ENCODE measurements at places on chromosomes 12 and 14. TPM values are rescaled to one million over a fixed set of nuclear protein-coding genes. Genes with fewer than 3 reads are reported as not detected.
A peak's percentile ranks its signal among the peaks of the same experiment; 100 is the strongest.

The EIF2S1 gene
- 135 TPM for total RNA-seq

The ANKRD33 gene
- 0.95 TPM for total RNA-seq

The LRP1-AS gene
- not detected for total RNA-seq

The NKX2-1 gene
- not detected for total RNA-seq

The RTN1 gene
- total RNA-seq = 0.29 TPM

- no peak overlapping the region for H3K27ac ChIP-seq
- H3K4me1 ChIP-seq = no peaks in the 10 kb centered on the region
- H3K4me3 ChIP-seq = no peak overlapping the region
Observed at GRCh38 chr12:57511161-57511560, 9.2 kb downstream of the DDIT3 start.

DNA sequence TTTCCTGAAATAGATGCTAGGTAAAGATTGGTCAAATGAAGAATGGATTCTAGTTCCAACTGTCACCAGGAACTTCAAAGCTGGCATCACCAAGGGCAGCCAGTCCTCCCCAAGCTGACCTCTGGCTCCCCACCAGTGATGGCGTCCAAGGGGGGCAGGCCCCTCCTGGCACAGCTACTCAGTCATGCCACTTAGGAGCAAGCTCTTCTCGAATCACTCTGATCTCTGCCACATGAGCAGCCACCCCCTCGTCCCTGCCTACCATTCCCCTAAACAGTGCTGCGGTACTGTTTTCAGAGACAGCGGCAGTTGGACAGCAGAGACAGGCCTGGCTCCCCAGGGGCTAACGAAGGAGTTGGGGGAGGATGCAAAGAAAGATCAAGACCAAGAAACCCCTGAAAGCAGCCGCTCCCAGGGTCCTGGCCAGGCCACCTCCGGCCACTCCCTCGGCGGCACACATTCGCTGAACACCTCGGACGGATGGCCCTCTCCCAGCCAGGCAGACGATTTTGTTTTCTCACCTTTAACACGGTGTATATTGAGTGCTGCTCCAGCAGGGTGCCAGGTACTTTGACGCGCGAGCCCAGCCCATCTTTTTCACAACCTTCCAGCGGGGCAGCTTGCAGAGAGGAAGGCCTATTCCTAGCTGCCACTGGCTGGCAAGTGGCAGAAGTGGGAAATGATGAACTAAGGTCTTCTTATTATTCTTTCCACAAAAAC lies 47.4 kb downstream of the ARL6IP4 start:
- H3K4me1 ChIP-seq = peaks cover 3% of the 10 kb centered on the region
- H3K36me3 ChIP-seq = no peaks in the 10 kb centered on the region
- H3K27ac ChIP-seq = no peak overlapping the region
- no peak overlapping the region for H3K4me3 ChIP-seq
- H3K27me3 ChIP-seq = no peaks in the 10 kb centered on the region
- DNase-seq = no peak

GRCh38 chr12:26282339-26282940 lies 87.1 kb downstream of the SSPN start:
- H3K27ac ChIP-seq = no peak overlapping the region
- H3K27me3 ChIP-seq = no peaks in the 10 kb centered on the region
- no peak for DNase-seq
- no peaks in the 10 kb centered on the region for H3K36me3 ChIP-seq
- H3K4me1 ChIP-seq = no peaks in the 10 kb centered on the region
- H3K4me3 ChIP-seq = no peak overlapping the region

- H3K4me3 ChIP-seq = no peak overlapping the region
- H3K27me3 ChIP-seq = no peaks in the 10 kb centered on the region
- peaks cover 8% of the 10 kb centered on the region for H3K36me3 ChIP-seq
- H3K4me1 ChIP-seq = peaks cover 29% of the 10 kb centered on the region
- peak overlapping the region; percentile 61 for H3K27ac ChIP-seq
Observed at GRCh38 chr12:124368421-124369032, 73.6 kb downstream of the RFLNA start.
